Mammary epithelial cell (primary cell): ENCODE measurements at places on chromosomes 7 and 10.
A peak's percentile ranks its signal among the peaks of the same experiment; 100 is the strongest.

GRCh38 chr10:49187044-49187484, 1.1 kb downstream of the TMEM273 start:
- no peak for DNase-seq

DNA sequence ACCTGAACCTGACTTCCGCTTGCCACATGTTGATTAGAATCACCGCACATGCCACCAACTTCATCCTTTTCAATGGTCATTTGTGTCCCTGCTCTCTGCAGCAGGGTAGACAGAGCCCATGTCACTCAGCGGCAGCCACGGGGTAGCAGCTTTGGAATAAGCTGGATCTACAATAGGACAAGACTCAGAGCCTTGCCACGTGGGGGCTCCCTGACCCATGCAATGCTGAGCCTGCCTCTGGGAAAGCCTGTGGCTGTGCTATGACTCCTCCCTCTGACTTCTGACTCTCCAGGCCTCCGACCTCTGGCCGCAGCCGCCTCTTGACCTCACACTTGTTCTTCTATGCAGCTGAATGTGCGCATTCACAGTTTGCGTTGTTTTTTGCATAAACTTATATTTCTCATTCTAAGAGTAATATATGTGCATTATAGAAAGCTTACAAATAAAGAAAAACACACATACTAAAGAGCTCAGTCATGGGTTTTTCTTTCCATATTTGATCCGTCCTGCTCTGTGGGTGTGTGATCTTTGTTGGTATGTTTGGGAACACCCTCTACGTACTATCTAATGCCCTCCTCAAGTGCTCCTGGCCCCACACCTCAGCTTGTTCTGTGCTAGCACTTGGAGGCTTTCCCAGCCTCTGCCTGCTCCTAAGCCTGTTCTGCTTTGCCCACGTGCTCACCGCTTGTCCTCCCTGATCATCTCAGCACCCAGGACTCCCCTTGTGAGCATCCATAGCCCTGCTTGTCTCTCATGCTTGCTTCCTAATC, 198.0 kb upstream of the MKI67 start:
- no peak for DNase-seq

DNA sequence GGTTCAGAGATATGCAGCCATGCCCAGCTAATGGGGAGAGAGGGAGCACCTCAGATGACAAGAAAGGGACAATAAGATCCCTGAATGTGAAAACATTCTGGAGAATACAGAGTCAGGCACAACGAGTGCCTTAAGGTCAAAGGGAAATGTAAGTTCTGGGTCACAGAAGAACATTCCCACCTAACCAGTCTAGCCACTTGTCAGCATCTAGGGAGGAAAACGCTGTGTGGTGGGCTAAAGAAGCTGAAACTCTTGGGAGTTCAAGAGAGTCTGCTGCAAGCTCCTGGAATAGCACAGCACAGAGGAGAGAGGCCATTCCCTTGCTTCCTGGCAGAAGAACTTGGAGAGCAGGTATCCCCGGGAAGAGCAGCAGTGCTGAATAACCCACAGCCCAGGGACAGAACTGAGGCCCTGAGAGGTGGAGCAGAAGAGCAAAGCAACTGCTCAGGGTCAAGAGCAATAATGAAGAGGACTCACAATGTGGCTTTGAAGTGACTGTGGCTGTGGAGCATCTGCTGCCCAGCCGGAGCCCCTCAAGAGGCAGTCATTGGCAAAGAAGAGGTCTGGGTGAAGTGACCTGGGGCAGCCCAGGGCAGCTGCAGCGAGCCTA, 182.3 kb downstream of the NPSR1 start:
- DNase-seq = no peak

GRCh38 chr7:145134377-145134776, 298.5 kb upstream of the TPK1 start:
- no peak for DNase-seq

GRCh38 chr10:129411772-129412171, 55.3 kb upstream of the MGMT start:
- DNase-seq = no peak

GRCh38 chr10:98664329-98665042, 217.8 kb upstream of the HPS1 start:
- DNase-seq = peak; percentile 16

DNA sequence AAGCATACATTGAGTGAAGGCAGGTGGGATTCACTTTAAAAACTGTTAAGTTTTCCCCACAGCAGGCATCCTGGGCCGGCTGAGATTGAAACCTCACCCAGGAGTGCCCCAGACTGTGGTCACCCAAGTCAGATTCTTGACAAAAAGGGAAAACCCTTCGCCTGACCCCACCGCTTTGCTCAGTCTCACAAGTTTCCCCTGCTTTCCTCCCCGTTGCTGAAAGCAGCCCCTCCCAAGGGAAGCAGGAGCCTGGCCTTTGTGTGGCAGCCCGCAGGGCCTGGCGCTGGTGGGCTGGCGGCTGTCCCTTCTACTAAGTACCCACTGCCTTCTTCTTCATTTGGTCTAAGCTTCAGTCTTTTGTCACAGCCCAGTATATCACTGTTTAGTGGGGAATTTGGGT, 16.0 kb downstream of the RNF32 start:
- DNase-seq = no peak

GRCh38 chr10:114544045-114544659, 113.9 kb downstream of the ABLIM1 start:
- DNase-seq = peak; percentile 89

DNA sequence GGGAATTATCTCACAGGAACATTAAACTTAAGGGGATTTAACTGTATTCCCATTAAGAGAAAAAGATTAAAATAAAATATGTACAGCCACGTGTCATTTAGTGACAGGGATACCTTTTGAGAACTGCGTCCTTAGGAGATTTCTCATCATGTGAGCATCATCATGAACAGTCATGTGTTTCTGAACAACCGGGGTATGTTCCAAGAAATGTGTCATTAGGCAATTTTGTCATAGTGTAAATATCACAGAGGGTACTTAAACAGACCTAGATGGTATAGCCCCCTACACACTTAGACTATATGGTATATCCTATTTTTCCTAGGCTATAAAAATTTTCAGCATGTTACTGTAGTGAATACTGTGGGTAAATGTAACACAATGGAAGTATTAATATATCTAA, 840.3 kb downstream of the CNTNAP2 start:
- DNase-seq = no peak

GRCh38 chr10:119333146-119333792, 125.9 kb downstream of the GRK5 start:
- peak; percentile 30 for DNase-seq

GRCh38 chr7:46784732-46785131, 797.2 kb downstream of the TNS3 start:
- DNase-seq = peak; percentile 90

- no peak for DNase-seq
Observed at GRCh38 chr7:101586906-101587677, 42.0 kb downstream of the MYL10 start.

DNA sequence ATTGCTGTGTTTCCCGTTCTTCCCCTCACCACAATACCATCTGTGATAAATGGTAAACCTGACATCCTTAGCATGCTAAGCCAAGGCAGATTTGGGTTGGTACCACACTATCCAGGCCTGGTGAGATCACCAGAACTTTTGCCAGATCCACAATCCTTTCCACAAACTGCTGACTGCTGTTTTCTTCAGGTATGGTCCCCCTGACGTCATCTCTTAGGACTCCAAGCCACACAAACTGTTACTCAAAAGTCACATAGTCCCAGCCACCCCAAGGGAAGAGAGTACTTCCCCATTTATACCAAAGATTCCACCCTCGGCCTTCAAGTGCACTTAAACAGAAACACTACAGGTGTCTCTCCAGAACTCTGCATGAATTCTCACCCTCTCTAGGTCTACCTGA, 34.8 kb downstream of the SLC25A13 start:
- no peak for DNase-seq

DNA sequence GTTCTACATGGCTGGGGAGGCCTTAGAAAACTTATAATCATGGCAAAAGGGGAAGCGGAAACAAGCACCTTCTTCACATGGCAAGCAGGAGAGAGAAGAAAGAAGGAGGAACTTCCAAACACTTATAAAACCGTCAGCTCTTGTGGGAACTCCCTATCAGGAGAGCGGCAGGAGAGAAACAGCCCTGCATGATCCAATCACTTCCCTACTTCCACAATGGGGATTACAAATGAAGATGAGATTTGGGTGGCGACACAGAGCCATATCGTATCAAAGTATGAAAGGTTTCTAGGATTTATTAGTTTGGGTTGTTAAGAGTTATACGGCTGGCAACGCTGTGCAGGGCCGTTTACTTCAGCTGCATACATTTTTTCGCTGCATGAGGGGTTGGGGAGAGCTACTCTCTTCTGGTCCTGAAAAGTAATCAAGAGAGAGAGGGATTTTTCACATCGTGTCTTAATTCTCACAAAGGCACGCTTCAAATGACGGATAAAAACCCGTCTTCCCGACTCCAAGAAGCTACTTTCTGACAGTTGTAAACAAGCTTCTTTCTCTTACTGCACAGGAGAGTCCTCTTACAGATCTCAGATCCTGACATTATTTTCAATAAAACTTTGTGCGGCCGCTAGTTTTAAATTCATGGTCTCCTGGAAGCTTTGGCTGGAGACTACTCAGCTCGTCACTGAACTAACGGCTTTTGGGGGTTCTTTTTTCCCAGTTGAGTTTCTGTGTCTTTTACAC, 751 bp upstream of the GTPBP10 start:
- DNase-seq = peak; percentile 56

DNA sequence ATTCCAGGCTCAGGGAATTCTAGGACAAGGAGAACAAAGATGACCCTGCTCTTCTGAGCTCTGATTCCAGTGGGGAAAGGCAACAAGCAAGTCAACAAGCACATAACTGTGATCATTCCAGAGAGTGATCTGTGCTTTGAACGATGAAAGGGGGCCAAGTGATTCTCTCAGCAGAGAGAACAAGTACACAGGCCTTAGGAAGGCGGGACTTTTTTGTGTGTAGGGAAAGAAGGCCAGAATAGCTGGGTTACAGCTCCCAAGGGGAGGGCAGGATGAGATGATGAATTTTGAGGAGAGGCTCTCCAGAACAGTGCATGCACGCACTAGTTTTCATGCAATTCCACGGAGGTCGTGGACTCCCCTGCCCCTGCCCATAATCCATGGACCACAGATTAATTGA, 565.2 kb downstream of the SDK1 start:
- DNase-seq = no peak

- no peak for DNase-seq
Observed at GRCh38 chr7:145863-146262, 46.5 kb upstream of the FAM20C start.

DNA sequence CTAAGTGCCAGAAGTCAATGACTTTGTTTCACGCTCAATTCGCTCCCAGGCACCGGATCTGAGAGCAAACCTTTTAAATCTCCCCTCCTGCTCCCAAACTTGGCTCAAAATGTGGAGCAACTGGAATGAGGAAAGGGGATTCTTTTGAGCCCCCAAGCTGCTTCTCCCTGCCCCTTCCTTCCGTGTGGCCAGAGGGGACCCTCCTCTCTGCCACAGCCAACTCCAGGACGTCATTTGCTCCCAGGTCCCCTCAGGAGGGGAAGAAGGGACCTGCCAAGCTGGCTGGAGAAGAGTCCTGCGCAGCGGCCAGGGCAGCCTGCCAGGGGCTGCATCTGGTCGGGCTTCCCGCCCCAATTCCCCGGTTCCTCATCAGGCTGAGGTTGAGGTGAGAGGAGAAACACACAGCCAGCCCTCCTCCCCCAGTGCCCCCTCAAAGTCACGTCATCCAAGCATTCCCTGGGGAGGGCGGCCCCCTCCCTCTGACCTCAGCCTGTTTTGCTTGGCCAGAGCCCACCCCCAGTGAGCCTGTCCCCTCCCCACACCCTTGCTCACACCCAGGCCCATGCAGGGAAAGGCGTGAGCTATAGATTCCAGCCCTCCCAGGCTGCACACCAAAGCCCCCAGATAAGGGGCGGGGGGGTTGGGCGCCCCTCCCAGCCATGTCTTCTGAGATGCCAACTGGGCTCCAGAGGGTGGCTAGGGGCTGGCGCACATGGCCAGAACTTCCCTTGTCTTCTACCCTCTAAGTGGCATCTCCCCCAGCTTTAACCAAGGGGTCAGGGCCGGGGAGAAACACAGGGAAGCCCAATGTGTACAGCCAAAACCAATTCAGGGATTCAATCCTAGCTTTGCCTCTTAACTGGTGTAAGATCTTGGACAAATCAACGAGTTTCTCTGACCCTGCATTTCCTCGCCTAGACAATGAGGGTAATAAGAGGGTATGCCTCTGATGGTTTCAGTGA, 35.0 kb downstream of the SH3PXD2A start:
- DNase-seq = no peak

GRCh38 chr7:144782883-144783282, 53.0 kb downstream of the TPK1 start:
- no peak for DNase-seq

- DNase-seq = no peak
Observed at GRCh38 chr7:156524818-156525597, 115.6 kb upstream of the RNF32 start.

DNA sequence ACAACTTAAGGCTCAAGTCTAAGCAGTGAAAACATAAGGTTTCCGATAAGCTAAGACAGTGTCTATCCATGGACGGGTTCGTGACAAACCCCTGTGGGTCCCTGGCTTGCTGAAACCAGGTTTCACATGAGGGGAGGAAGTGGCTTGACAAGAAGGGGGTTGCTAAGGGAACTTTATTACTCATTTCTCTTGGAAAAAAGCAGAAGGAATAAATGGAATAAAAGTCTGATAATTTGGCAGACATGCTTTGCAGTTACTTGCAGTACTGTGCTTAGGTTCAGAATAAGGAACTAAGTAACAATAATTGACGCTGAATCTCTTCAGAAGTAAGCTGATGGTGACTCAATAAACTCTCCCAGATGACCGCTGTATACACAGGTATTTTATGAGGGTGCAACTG, 34.7 kb downstream of the RBM17 start:
- DNase-seq = no peak

- DNase-seq = peak; percentile 94
Observed at GRCh38 chr10:3248526-3249306, 76.1 kb upstream of the PITRM1 start.

- DNase-seq = no peak
Observed at GRCh38 chr10:124651402-124651891, 92.7 kb downstream of the FAM53B start.

DNA sequence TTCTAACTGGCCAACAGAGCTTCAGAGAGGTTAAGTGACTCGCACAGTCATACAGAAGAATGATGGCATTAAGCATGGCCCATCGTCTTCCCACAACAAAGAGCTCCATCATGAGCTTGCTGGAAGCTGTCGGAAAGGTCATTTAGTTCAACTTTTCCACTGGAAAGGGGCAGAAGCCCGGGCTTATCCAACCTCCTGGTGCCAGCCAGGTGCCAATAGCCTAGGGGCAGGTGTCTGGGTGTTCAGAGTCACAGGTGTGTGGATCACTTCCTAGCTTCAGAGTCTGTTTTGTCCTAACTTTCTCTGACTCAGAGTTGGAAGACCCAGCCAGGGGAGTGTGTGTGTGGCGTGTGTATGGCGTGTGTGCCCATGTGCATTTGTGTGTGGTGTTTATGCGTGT, 1.3 kb upstream of the TRPV6 start:
- no peak for DNase-seq
